PC-3 (cell line): ENCODE measurements at places on chromosomes 2 and 18. TPM values are rescaled to one million over a fixed set of nuclear protein-coding genes. Genes with fewer than 3 reads are reported as not detected.

GRCh38 chr18:79918615-79919011, 32.8 kb downstream of the SLC66A2 start:
- DNase-seq: no peak

GRCh38 chr18:23053776-23054457, 81.4 kb upstream of the CABLES1 start:
- DNase-seq: peak; percentile 57

The TMEM178A gene
- 0.33 TPM in 1 of 2 replicates, not detected in the other for total RNA-seq

DNA sequence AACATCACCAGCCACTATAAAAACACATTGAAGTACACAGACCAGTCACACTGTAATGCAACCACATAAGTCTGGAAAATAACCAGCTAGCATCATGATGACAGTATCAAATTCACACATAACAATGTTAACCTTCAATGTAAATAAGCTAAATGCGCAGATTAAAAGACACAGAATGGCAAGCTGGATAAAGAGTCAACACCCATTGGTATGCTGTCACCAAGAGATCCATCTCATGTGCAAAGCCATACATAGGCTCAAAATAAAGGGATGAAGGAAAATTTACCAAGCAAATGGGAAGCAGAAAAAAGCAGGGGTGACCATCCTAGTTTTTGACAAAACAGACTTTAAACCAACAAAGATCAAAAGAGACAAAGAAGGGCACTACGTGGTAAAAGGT, 110.8 kb downstream of the NR4A2 start:
- DNase-seq: no peak

DNA sequence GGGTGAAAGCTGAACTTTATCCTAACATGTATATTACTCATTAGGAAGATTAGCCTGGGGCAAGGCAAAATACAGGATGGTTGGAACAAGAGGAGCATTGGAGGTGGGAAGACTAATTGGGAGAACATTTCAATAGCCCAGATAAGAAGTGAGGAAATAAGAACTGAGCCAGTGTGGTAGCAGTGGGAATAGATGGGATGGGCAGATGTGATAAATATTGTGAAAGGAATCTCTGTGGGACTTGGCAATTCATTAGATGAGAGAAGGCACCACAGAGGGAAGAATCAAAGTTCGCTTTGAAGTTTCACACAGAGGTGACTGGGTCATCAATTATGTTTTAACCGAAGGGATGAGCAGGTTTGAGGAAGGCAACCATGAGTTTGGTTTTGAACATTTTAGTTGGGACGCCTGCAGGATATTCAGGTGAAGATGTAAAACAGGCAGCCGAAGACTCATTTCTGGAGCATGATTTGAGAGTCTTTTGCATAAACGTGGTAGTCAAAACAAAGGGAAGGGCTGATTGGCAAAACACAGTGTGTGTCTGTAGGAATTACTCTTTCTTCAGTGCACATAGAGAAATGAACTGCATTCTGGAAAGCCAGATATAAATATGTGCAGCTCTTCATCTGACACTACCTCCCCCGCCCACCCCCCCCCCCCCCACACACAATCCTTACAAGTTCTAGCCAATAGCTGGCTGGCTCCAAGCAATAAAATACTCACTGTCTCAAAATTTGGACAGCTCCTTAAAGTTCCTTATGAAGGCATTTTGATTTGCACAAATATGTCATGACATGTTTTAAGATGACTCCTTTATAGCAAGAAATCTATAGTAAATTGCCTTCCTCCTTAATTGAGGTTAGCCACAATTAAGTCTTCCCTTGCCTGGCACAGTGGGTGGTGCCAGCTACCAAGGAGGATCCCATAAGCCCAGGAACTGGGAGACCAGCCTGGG, 1.9 kb upstream of the SLC1A4 start:
- DNase-seq: peak; percentile 20

DNA sequence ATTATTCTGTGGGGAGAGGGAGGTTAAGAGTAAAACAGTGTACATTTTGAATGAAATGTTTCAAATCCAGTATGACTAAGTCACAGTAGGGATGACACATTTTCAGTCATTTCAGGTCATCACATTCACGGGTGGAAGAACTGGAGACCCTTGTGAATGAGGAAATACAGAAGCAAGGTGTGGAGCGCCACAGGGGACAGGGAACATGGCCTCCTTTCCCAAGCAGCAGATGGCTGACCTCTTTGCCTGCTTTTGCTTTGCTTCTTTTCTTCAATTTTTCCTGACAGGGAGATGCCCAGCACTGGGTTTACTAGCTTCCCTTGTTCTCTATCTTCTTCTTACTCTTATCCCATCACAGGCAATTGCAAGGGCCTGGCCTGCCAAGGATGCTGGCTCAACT, 278.9 kb upstream of the DLGAP1 start:
- no peak for DNase-seq

DNA sequence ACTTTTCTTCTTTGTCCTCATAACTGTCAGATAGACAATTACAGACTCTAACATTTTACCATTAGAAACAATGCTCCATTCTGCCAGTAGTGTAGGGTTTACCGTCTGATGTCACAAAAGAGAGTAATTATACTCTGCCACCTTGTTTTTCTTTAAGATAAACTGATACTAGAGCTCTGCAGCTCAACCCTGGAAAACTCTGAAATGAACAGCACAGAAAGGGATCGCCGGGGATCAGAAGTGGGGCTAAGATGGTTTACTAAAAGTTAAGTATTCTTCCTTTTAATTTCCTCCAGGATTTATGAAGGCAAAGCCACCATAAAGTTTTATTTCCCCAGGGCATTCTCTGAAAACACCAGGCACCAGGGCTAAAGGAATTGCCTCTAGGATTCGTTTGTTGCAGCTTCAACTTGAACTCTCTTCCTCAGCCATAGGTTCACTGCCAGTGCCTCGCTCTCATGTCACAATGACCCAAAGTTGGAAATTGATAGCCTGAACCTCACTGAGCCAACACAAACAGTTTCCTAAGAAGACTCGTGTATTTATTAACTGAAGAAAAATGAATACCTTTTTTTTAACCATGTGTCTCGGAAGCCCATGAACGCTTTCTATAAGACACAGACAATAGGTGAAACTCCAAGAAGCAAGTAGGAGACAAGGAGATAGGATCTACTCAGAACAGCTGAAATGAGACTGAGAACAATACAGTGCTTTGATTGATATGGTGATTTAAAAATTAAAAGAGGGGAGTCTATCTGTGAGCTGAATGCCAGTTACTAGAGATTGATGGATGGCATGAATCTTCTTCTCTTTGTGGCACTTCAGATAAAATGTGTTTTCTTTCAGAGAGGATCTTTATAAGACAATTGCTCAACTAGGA, 121.5 kb upstream of the SPATS2L start:
- no peak for DNase-seq

DNA sequence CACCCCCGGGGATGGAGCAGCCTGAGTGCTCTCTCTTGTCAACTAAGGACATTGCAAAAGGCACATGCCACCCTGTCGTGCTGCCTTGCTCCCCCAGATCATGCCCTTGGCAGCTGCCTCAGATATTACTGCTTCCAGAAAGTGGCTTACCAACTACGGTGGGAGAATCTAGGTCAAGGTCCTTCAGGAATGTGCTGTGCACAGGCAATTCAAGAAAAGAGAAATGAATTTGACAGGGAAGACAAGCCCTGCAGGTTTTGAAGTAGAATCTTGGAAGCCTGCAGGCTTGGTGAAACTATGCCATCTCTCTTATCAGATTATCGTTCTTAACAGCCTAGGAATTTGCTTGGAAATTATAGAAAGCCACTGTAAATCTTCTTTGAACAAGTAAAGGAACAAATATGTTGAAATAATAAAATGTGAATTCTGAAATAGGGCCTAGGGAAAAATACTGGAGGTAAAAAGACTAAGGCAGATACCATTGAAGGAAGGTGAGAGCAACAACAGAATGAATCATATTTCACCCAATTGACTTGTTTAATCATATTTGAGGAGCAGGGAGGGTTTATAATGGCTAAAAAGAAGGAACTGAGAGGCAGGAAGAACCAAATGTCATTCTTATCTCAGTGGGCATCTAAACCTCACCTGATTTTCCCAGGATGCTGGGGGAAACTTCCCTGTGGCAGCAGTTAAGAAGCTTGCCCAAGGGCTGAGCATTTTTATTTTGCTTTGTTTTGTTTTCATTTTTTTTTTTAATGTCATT, 94.0 kb upstream of the GLS start:
- DNase-seq: peak; percentile 64

The LIMS3 gene
- total RNA-seq: 0.26 TPM in 1 of 2 replicates, not detected in the other

- DNase-seq: no peak
These were observed 79.5 kb downstream of the TMEM163 start for GRCh38 chr2:134639265-134639664.

The REG3A gene
- not detected in 2 replicates for total RNA-seq

DNA sequence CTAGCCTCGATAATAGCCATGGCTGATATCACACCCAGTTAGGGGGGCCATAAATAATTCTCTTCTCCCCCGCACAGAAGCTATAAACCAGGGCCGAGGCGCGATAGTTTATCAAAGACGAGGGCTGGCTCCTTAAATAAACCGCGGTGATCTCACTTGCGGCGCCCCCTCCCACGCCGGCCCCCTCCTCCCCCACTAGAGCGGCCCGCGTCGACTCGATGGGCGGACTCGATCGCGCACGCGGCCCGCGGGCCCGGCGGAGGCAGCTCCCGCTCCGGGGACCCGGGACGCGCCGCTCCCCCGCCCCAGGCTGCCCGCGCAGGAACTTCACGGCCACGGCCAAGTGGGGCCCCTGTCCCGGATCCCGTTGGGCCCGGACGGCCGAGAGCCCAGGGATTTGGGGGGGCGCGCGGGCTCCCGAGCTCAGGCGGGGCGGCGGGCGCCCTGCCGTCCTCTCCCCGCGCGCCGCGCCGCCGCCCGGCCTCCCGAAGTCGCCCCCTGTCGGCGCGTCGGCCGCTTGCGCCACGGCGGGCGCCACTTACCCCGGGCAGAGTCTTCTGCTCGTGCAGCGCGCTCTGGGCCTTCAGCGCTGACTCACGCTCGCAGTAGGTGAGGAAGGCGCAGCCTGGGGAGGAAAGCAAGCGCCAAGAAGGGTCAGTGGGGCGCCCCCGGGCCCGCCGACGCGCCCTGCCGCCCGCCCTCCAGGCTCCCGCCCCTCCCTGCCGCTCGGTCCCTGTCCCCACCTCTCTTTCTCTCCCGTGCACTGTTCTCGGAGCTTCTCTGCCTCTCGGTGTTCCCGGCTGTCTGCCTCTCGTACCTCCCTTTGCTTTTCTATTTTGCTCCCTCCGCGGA, 80.4 kb downstream of the CELF4 start:
- no peak for DNase-seq

The KIF1A gene
- 0.40 TPM in 1 of 2 replicates, not detected in the other for total RNA-seq

GRCh38 chr18:37779220-37779619, 213.6 kb upstream of the CELF4 start:
- DNase-seq: no peak

- no peak for DNase-seq
These were observed 37.8 kb downstream of the VIT start for GRCh38 chr2:36734304-36734703.

DNA sequence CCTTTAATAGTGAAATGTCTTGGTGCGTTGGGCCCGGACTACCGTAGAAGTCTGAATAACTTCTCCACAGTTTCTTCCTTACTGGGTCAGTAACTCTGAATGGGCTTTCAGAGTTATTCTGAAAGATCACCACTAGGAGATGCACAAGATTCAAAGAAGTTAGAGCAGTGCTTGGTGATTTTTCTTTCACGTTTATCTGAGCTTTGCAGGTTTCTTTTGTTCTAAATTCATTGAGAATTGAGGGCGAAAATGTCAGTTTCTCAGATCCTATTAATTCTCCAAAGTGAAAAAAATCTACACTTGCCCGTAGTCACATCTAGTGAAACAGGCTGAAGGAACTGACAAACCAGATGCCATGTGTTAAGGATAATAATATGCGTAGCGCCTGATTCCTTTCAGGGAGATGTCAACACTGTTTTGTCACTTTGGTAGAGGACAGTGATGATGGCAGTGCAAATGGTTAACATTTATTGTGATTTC, 70.1 kb downstream of the QPCT start:
- peak; percentile 84 for DNase-seq

DNA sequence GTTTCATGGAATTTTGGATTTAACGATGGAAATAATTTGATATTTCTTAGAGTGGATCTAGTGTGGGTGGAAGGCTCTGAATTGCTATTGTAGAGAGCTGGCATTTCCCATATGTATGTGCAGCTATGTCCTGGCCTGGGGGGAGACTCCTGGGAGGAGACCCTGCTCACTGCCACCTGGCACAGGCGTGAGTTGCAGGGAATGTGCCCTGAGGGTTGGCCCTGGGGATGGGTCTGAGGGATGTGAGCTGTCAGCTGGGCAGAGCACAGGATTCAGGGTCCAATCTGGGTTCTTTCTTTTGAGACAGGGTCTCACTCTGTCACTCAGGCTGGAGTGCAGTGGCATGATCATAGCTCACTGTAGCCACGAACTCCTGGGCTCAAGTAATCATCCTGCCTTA, 120.2 kb downstream of the CLIP4 start:
- DNase-seq: no peak

The C2orf78 gene
- not detected in 2 replicates for total RNA-seq

GRCh38 chr2:217366966-217367365, 507.1 kb upstream of the TNP1 start:
- DNase-seq: peak; percentile 84

DNA sequence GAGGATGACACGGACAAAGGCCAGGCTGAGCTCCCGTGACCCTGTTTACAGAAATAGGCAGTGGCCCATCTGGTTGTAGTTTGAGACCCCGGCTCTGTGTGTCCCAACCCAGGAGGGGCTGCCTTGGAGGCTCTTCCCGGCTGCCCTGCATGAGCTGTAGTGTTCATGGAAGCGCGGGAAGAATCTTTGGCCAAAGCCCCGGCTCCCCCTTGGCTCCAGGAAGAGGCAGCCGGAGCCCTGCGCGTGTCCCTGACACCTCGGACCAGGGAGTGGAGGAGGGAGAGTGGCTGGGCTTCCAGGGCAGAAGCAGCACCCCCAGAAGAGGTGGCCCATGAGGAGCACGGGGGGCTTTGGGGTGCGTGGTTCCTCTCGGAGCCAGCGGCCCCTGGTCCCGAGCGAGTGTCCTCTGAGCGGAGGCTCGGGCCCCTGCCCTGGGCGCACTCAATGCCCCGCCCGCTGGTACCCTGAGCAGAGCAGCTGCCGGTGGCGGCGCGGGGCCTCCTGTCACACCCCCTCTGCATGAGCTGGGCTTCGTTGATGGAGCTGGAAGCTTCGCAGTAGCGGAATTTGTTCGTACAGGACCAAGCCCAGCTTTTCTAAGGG, 21.7 kb downstream of the GPR35 start:
- DNase-seq: no peak

The GPR45 gene
- total RNA-seq: not detected in 2 replicates

DNA sequence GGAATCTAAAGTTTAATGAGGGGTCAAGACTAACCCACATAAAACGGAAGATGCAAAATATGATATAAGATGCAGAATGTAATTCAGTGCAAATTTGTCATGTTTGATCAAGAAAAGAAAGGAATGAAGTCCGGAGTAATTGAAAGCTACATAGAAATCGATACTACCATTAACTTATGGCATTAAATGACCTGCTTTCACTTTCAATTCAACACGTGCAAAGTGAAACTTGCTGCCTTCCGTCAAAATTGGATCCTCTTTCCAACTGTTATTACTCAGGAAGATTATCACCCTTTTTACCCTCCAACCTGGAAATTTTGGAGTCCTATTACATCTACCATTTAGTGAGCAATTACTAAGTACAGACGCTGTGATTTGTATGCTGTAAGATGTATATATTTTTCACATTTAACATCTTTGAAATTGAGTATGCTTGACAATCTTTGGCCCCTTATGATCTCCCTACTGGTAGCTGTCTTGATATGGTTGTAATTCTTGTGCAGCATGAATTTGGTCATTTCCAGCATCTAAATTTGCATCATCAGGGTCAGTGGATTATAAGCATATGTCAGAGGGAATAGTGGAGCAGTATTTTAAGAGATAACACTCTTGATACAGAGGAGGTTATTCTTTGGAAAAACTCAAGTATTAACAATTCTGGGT, 18.6 kb downstream of the UNC80 start:
- DNase-seq: no peak

The STK17B gene
- 21.3 and 22.1 TPM in 2 replicates for total RNA-seq
